ENCODE measurements at places on chromosomes 12 and 14.

- no peak for DNase-seq
Measured at GRCh38 chr14:72737560-72737943, 156.3 kb downstream of the DPF3 start.

- no peak for DNase-seq
Measured at GRCh38 chr14:91516663-91517388, 6.7 kb upstream of the PPP4R3A start.

DNA sequence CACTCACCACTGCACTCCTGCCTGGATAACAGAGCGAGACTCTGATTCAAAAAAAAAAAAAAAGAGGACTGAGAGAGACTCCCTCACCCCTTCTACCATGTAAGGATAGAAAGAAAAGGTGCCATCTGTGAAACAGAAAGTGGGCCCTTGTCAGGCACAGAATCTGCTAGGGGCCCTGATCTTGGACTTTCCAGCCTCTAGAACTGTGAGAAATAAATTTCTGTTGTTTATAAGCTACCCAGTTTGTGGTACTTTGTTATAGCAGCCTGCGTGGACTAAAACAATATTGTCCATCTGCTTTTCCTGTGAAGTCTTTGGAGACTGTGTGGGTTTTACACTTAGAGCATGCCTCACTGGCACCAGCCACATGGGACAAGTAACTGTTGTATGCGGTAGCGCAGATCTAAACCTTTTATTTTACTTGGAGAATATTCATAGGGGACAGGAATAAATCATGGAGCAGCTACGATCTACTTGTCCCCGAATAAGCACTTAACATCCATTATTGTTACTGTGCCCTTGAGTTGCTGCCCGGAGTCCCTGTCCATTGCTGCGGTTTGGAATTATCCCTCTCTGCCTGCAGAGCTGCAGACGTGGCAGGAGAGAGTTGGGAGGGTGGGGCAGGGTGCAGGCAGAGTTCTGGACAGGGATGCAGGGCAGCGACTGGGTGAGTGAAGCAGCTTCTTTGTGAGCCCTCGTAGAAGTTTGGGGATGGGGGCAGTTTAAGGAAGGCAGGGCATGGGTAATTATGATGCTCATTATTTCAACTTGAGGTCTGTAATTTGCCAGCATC lies 52.4 kb upstream of the STON2 start:
- DNase-seq = no peak

DNA sequence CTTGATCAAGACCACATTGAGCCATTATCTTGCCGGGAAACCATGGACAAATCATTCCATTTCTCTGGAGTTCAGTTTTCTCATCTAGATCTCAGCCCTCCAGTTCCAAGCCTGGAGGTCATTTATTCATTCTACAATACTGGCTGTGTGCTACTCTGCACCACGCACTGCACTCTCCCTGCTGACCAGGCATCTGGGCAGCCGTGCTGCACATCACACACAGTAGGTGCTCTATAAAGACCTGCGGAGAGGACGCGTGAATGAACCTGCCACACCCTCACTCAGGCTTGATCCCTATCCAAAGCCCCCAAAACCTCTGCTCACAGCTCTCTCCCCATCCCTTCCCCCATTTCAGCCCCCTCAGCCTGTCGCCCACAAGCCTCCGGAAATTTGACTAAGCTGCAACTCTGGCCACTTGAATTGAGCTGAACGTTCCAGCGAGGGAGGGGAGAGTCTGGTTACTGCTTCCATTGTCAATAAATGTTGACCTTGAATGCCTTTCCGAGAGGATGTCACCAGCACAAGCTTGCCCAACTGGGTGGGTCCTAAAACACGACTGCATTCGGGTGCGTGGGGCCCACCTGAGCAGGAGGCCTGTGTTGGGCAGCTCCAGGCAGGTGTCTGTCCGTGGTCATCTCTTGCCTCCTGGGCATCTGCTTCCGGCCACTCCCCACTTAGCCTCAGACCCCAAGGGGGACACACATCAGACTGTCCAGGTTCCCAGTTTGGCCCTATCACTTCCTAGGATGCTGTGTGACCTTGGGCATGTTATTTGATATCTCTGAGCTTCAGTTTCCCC lies 17.8 kb downstream of the FAIM2 start:
- DNase-seq = no peak

- DNase-seq = no peak
Measured at GRCh38 chr12:122753319-122753650, 661 bp downstream of the DENR start.

GRCh38 chr14:68864361-68864750 lies 71.5 kb upstream of the ZFP36L1 start:
- DNase-seq = no peak

DNA sequence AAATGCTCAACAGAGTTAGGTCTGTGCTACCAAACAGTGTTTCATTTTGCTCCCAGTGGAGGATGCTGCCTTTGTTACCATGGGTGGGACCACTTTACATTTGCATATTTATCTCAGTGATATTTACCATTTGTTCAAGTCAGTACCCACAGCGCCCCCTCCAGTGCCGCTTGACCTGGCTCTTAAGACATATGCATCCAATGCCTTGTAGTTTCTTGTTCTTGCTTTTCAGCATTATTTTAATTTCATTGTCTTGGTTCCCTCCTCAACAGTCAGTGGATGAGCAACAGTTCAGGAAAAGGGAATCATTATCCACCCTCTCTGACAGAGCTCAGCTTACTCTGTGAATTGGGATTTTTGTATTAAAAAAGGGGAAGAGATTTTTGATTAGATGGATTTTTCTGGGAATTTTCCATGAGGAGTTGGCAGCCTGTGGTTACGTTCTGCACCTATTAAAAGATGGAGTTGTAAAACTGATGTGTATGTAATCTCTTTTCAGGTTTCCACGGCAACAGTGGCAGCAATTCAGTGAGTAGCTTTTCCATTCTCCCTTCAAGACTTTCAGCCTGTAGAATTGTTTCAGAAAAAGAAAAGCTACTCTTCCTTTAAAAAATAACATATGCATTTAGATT lies 240.5 kb upstream of the DAAM1 start:
- DNase-seq = no peak
